Hair follicular keratinocyte (primary cell): ENCODE measurements at places on chromosomes 13 and 19. TPM values are rescaled to one million over a fixed set of nuclear protein-coding genes. Genes with fewer than 3 reads are reported as not detected.

The DMWD gene
- 40.7 and 41.0 TPM in 2 replicates for total RNA-seq

The SIRT6 gene
- total RNA-seq, result 26.9 and 35.0 TPM in 2 replicates

The PRSS57 gene
- not detected in 2 replicates for total RNA-seq

The COL5A3 gene
- total RNA-seq, result 0.62 and 4.9 TPM in 2 replicates

The SKA3 gene
- total RNA-seq, result 7.5 and 17.9 TPM in 2 replicates

The C19orf67 gene
- not detected in 2 replicates for total RNA-seq

The ZNF723 gene
- total RNA-seq, result not detected in 2 replicates

The ZNF665 gene
- total RNA-seq, result 2.1 and 2.9 TPM in 2 replicates

The KCNC3 gene
- not detected in 2 replicates for total RNA-seq

The CNN1 gene
- total RNA-seq, result not detected in 2 replicates

The SBK2 gene
- not detected in 2 replicates for total RNA-seq

The FUT3 gene
- total RNA-seq, result 0.31 TPM in 1 of 2 replicates, not detected in the other

The LILRA1 gene
- not detected in 2 replicates for total RNA-seq

The ZNF93 gene
- 3.7 and 8.4 TPM in 2 replicates for total RNA-seq

The APC2 gene
- total RNA-seq, result under 0.01 and 0.08 TPM in 2 replicates

The PGLYRP1 gene
- total RNA-seq, result not detected in 2 replicates

The ZNF534 gene
- total RNA-seq, result not detected in 2 replicates

The COG3 gene
- 25.9 and 38.1 TPM in 2 replicates for total RNA-seq

The GFY gene
- not detected in 2 replicates for total RNA-seq

The CEACAM3 gene
- not detected in 2 replicates for total RNA-seq

The KIR2DL1 gene
- total RNA-seq, result not detected in 2 replicates

The SIGLEC7 gene
- total RNA-seq, result not detected in 2 replicates

The F10 gene
- 0.31 and 0.57 TPM in 2 replicates for total RNA-seq

The ABHD8 gene
- 19.6 and 20.1 TPM in 2 replicates for total RNA-seq

The HCST gene
- not detected in 2 replicates for total RNA-seq

The ZNF418 gene
- total RNA-seq, result 1.4 and 2.0 TPM in 2 replicates

The KLK2 gene
- not detected in 2 replicates for total RNA-seq

The DPF1 gene
- total RNA-seq, result 2.0 and 2.3 TPM in 2 replicates

The ZFP82 gene
- total RNA-seq, result 3.4 and 3.9 TPM in 2 replicates

The ATP8B3 gene
- total RNA-seq, result 0.49 and 1.6 TPM in 2 replicates

The TFPT gene
- 9.0 and 18.6 TPM in 2 replicates for total RNA-seq

The ATP1A3 gene
- total RNA-seq, result 0.04 TPM in 1 of 2 replicates, not detected in the other

The ACP7 gene
- total RNA-seq, result 3.0 and 3.7 TPM in 2 replicates

The PTGER1 gene
- total RNA-seq, result 0.78 TPM in 1 of 2 replicates, not detected in the other

The PLPPR3 gene
- total RNA-seq, result 0.27 TPM in 1 of 2 replicates, not detected in the other

The GSK3A gene
- 22.4 and 22.7 TPM in 2 replicates for total RNA-seq

The THSD1 gene
- total RNA-seq, result 18.1 and 18.6 TPM in 2 replicates

The ZNF540 gene
- total RNA-seq, result 0.08 TPM in 1 of 2 replicates, not detected in the other

The IZUMO2 gene
- not detected in 2 replicates for total RNA-seq

The KLF1 gene
- not detected in 2 replicates for total RNA-seq

The NKG7 gene
- total RNA-seq, result not detected in 2 replicates

The PSG7 gene
- total RNA-seq, result not detected in 2 replicates

The CPT1C gene
- total RNA-seq, result 0.23 and 2.0 TPM in 2 replicates
